ENCODE measurements at places on chromosomes 16 and 17. TPM values are rescaled to one million over a fixed set of nuclear protein-coding genes. Genes with fewer than 3 reads are reported as not detected.

DNA sequence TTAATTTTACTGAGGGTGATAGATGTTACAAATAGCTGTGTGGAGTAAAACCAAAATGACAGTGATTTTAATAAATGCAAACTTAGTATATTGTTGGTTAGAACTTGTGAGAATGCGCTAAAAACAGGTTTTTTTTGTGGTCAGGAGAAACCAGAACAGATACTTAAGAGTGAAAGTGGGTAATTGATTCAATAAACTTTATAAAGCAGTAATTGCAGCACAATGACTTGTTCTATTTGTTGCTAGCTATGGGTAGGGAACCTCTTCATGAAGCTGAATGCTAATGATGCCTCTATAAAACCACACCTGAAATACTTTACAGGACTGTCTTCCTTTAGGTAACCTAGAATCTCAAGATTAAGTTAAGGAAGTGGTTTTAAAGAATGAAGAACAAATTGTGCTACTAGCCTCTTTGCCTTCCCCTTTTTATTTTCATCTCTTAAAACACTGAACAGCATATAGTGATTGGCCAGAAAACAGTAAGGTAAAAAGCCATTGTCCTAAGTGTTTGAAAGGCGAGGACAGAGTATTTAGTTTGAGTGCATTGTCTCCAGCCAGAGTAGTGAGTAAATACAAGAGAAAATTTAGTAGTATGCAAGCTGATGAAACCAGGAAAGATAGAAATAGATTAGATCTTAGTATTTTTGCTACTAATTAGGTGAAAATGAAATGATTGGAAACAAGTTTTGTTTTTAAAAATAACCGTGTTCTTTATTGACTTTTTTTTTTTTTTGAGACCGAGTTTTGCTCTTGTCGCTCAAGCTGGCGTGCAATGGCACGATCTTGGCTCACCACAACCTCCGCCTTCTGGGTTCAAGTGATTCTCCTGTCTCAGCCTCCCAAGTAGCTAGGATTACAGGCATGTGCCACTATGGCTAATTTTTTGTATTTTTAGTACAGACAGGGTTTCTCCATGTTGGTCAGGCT lies 6.0 kb downstream of the GGNBP2 start:
- no peak overlapping the region for H3K27ac ChIP-seq
- H3K27me3 ChIP-seq: no peaks in the 10 kb centered on the region
- H3K4me3 ChIP-seq: no peak overlapping the region
- H3K4me1 ChIP-seq: peaks cover 16% of the 10 kb centered on the region

DNA sequence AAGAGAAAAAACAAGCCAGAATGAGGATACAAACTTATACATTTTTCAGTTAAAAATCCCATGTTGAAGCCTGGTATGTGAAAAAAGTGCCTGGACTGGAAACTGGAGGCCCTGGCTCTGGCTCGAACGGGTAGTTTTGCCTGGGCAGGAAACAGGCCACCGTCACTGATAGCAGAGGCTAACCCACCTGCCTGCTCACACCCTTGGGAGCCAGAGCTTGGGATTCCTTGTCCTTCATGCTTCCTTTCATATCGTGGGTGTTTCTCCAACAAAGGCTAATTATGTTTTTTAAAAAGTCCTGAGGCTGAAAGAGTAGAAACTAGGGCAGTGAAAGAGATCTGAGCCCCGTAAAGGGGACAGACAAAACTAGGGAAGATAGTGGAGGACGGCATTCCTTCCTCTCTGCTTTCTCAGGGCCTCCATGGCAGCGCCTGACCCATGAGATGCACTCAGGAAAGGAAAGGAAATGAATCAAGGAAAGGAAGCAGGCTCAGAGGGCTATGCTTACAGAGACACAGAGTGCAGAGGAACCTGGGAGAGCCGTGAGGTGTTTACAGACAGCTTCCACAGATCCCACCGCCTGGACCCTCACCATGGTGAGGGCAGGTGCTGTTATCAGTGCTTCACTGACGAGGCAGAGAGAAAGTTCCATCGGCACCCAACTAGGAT lies 138.1 kb downstream of the PARN start:
- no peaks in the 10 kb centered on the region for H3K36me3 ChIP-seq
- DNase-seq: no peak
- H3K4me3 ChIP-seq: no peak overlapping the region

- H3K27ac ChIP-seq: no peak overlapping the region
- peak; percentile 50 for DNase-seq
Measured at GRCh38 chr17:44581868-44582267, 24.6 kb downstream of the FZD2 start.

DNA sequence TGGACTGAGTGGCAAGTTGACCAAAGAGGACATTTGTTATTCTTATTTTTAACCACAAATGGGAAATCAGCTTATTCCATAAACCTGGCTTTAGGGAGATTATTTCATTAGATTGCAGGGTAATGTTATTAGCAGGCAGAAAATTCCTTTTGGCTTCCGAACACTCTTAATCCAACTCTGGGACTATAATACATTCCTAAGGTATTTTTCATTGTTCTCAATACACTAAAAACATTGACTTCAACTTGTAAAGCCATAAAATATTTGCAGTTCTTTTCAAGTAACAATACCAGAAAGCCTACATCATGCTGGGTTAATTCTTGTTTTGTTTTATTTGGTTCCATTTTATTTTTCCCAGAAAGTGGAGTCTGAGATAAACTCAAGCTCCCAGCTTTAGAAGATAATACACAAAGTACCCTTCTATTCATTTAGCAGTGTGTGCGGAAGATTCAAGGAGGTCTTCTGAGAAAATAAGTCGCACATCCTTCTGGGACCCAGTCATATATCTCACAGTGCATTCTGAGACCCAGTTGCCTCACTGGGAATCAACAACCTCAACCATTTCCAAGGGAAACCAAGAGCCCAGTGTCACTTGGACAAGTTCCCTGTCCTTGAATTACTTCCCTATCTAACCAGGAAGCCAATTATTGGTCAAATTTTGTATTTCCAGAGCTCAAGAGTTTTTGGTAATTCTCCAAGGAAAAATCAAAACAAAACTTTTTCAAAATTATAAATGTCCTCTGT lies 389.6 kb upstream of the DYNLRB2 start:
- peaks cover 8% of the 10 kb centered on the region for H3K4me1 ChIP-seq
- H3K4me3 ChIP-seq: no peak overlapping the region
- no peaks in the 10 kb centered on the region for H3K36me3 ChIP-seq
- DNase-seq: no peak

GRCh38 chr17:5179003-5179402 lies 12.7 kb downstream of the ZNF594 start:
- no peak overlapping the region for H3K4me3 ChIP-seq
- no peak for DNase-seq
- H3K4me1 ChIP-seq: no peaks in the 10 kb centered on the region
- H3K27ac ChIP-seq: no peak overlapping the region
- no peaks in the 10 kb centered on the region for H3K27me3 ChIP-seq
- H3K36me3 ChIP-seq: peaks cover 57% of the 10 kb centered on the region

- no peaks in the 10 kb centered on the region for H3K36me3 ChIP-seq
- peak overlapping the region; percentile 62 for H3K4me3 ChIP-seq
- no peak for DNase-seq
- no peak overlapping the region for H3K27ac ChIP-seq
Measured at GRCh38 chr16:30429418-30429677, 482 bp downstream of the DCTPP1 start.

- H3K4me3 ChIP-seq: peak overlapping the region; percentile 46
- no peaks in the 10 kb centered on the region for H3K36me3 ChIP-seq
- no peak overlapping the region for H3K27ac ChIP-seq
- H3K4me1 ChIP-seq: peaks cover 11% of the 10 kb centered on the region
Measured at GRCh38 chr16:67173808-67174705, 3.7 kb downstream of the NOL3 start.

GRCh38 chr17:41176744-41177387 lies 1.2 kb downstream of the KRTAP4-2 start:
- no peak overlapping the region for H3K4me3 ChIP-seq
- H3K4me1 ChIP-seq: no peaks in the 10 kb centered on the region
- no peaks in the 10 kb centered on the region for H3K27me3 ChIP-seq
- H3K27ac ChIP-seq: no peak overlapping the region
- no peak for DNase-seq

- no peak overlapping the region for H3K4me3 ChIP-seq
- no peaks in the 10 kb centered on the region for H3K4me1 ChIP-seq
- no peaks in the 10 kb centered on the region for H3K27me3 ChIP-seq
- no peak for DNase-seq
Measured at GRCh38 chr16:50967827-50968612, 183.1 kb downstream of the SALL1 start.

DNA sequence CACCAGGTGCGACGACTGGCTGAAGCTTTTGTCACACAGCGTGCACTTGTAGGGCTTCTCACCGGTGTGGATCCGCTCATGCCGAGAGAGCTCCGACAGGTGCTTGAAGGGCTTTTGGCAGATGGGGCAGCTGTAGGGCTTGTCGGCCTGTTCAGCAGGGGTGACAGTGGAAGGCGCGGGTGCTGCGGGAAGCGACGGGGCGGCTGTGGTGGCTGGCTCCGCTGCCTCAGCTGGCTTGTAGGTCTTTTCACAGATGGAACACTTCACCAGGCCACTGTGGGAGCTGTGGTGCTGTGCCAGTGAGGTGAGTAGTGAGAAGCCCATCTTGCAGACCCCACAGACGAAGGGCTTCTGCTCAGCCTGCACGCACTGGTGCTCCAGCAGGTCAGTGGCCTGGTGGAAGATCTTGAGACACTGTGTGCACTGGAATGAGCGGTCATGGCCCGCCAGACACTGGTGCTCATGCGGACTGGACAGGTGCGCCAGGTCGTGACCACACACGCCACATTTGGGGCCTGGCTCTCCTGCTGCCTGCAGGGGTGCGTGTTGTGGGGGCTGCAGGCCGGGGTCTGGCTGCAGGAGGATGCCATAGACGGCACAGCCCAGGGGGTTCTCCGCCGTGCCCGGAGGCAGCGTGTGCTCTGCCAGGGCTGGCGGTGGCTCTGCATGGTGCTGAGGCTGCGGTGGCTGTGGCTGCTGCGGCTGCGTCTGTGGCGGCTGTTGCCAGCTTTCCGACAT lies 2.8 kb downstream of the ZNF319 start:
- H3K4me3 ChIP-seq: no peak overlapping the region
- peaks cover 8% of the 10 kb centered on the region for H3K4me1 ChIP-seq
- no peak overlapping the region for H3K27ac ChIP-seq

DNA sequence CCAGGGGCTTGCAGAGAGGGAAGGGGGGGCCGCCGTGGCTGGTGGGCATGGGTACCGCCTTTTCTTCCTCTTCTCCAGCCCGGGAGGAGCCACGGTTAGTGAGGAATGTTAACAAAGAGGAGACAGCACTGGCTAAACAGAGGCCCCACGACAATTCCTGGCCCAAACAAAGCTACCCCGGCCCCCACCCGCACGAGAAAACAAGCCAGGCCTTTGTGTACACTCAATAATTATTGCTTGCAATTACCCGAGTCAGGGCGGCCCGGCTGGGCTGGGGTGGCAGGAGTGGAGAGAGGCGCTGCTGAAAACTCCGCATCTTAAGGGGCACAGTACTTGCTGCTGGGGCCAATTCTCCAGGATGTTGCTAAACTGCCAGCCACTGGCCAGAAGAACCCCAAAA lies 56.4 kb downstream of the IRX5 start:
- H3K27ac ChIP-seq: peak overlapping the region; percentile 82
- H3K36me3 ChIP-seq: no peaks in the 10 kb centered on the region
- H3K4me3 ChIP-seq: no peak overlapping the region
- no peaks in the 10 kb centered on the region for H3K27me3 ChIP-seq

- no peak overlapping the region for H3K27ac ChIP-seq
- no peak overlapping the region for H3K4me3 ChIP-seq
- DNase-seq: peak; percentile 89
- no peaks in the 10 kb centered on the region for H3K27me3 ChIP-seq
Measured at GRCh38 chr17:42116705-42117396, 4.3 kb downstream of the KAT2A start.

DNA sequence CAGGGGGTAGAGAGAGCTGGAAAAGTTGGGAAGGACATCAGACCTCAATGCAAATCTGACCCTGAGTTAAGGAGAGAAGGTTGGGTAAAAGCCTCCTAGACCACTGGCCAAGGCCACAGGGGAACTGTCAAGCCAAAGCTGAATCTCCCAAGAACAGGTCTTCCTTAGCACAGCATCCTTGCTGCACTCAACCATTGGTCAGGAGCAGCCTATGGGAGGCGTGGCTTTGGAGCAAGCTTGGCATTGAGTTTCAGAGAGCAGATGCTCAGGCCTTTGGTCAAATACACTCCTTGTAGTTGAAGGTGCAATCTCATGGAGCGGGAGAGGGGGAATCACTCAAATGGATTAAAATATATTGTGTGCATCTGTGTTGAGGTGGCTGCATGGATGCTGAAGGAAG lies 21.8 kb downstream of the SOX9 start:
- no peaks in the 10 kb centered on the region for H3K36me3 ChIP-seq
- no peaks in the 10 kb centered on the region for H3K4me1 ChIP-seq
- no peak overlapping the region for H3K27ac ChIP-seq
- H3K27me3 ChIP-seq: no peaks in the 10 kb centered on the region
- DNase-seq: no peak

DNA sequence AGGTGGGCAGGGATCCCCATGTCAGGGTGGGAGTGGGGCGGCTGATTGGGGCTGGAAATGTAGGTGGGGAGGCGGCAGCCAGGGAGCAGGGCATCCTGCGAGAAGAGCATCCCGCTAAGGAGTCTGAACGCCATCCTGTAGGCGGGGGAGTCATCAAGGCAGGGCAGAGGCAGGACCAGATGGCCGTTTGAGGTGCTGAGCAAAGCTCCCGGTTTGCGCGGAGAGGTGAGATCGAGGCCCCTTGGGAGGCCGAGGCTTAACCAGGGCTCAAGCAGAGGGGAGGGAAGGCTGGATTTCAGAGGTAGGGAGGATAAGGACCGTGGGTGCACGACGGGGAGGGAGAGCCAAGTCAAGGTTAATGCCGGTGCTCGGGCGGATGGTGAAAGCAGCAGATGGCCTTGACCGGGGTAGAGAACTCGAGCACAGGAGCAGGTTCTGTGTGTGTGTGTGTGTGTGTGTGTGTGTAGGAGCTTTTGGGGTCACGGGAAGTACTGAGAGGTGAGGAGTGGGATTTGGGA lies 472 bp upstream of the NME2 start:
- no peaks in the 10 kb centered on the region for H3K27me3 ChIP-seq
- H3K4me3 ChIP-seq: peak overlapping the region; percentile 66
- peaks cover 4% of the 10 kb centered on the region for H3K4me1 ChIP-seq
- DNase-seq: peak; percentile 48
- peaks cover 9% of the 10 kb centered on the region for H3K36me3 ChIP-seq

- no peaks in the 10 kb centered on the region for H3K4me1 ChIP-seq
- DNase-seq: peak; percentile 47
- no peaks in the 10 kb centered on the region for H3K36me3 ChIP-seq
- H3K27me3 ChIP-seq: no peaks in the 10 kb centered on the region
Measured at GRCh38 chr17:76088041-76088867, 9.3 kb downstream of the ZACN start.

DNA sequence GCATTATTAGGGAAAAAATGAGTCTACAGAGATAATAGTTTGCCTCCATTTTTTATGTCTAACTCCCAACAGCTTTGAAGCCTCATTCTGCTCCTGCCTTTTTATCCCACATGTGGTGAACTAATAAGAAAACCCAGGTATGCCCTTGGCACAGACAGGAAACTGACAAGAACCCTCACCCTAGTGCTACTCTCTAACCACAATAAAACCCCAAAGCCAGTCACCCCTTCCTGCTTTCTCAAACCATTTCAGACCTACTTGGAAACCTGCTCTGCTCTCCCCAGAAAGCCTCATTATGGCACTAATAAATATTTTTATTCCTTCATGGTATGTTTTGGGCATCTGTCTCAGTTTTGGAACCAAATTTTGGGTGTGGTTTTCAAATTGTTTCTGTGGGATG lies 3.9 kb upstream of the MARVELD3 start:
- H3K4me3 ChIP-seq: no peak overlapping the region
- no peak overlapping the region for H3K27ac ChIP-seq
- no peaks in the 10 kb centered on the region for H3K36me3 ChIP-seq
- H3K27me3 ChIP-seq: peaks cover 34% of the 10 kb centered on the region

ABHD15 gene
- 5.0 TPM for total RNA-seq

SLC22A31 gene
- total RNA-seq: not detected

SGCA gene
- 1.5 TPM for total RNA-seq

WIPF2 gene
- 9.3 TPM for total RNA-seq

HASPIN gene
- 14.8 TPM for total RNA-seq

SLFN12 gene
- 7.2 TPM for total RNA-seq

PRSS36 gene
- total RNA-seq: 0.30 TPM

CPPED1 gene
- total RNA-seq: 9.7 TPM

All from neural progenitor cell (in vitro differentiated cells).